Adrenal gland (tissue), 19 donors: ENCODE measurements at places on chromosomes 12 and 14. TPM values are rescaled to one million over a fixed set of nuclear protein-coding genes. Genes with fewer than 3 reads are reported as not detected.

Gene FZD10
- not detected for polyA plus RNA-seq

Gene RD3L
- not detected for polyA plus RNA-seq

Gene RNASE3
- 0.31 TPM for polyA plus RNA-seq

Gene PPP1R1A
- polyA plus RNA-seq, result 1.6 TPM

Gene GPHB5
- polyA plus RNA-seq, result not detected

Gene ATL1
- 2.7 TPM for polyA plus RNA-seq

Gene OVCH1
- 0.22 TPM for polyA plus RNA-seq

Gene TAS2R30
- polyA plus RNA-seq, result 0.07 TPM

Gene HOXC11
- not detected for polyA plus RNA-seq

Gene AMN1
- polyA plus RNA-seq, result 13.9 TPM

GRCh38 chr12:108505129-108505528 lies 9.9 kb upstream of the FICD start:
- no peak for DNase-seq

DNA sequence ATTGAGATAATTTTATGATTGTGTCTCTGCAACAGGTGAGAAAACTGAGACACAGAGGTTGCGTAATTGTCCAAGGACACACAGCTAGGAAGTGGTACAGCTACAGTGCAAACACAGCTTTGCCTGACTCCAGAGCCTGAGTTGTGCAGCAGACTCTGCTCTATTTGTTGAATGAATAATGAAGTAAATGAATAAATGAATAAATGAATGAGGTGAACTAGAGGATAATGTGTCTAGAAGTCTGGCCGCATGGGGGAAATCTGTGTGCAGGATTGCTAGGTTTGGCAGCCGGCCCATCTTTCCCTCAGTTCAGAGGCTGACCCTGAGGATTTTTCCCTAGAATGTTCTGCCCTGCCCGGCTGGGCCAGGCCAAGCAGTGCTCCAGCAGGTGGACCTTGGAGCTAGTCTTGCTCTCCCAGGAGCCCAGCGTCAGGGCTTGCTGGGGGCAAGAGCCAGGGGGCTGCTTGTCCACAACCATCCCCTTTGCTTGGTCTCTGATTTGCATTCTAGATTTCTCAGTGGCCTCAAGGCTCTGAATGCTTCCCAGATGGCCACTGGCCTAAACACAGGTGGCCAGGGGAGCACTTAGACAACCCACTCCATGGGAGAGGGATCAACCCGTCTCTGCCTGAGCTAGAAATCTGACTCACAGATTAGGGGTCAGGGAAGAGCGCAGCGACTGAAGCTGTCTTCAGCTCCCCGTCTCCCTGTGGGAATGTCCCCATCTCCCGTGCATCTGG lies 225.2 kb downstream of the C12orf75 start:
- DNase-seq, result peak; percentile 27

DNA sequence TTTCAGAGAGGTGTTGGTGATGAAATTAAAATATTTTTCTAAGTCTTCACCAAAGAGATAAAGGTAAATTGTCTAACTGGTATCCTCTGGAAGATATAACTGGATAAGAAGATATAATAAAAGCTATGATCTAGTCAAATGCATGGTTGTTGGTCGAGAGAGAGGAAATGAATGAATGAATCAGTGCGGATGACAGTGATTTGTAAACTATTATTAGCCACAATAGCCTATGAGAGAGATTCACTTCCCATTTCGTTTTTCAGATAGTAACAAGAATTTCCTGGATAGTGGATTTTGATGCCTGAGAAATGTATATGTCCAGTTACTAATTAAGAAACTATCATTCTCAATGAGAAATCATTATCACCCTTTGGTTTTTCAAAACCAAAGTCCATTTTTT lies 63.1 kb downstream of the HEATR5A start:
- DNase-seq, result no peak

DNA sequence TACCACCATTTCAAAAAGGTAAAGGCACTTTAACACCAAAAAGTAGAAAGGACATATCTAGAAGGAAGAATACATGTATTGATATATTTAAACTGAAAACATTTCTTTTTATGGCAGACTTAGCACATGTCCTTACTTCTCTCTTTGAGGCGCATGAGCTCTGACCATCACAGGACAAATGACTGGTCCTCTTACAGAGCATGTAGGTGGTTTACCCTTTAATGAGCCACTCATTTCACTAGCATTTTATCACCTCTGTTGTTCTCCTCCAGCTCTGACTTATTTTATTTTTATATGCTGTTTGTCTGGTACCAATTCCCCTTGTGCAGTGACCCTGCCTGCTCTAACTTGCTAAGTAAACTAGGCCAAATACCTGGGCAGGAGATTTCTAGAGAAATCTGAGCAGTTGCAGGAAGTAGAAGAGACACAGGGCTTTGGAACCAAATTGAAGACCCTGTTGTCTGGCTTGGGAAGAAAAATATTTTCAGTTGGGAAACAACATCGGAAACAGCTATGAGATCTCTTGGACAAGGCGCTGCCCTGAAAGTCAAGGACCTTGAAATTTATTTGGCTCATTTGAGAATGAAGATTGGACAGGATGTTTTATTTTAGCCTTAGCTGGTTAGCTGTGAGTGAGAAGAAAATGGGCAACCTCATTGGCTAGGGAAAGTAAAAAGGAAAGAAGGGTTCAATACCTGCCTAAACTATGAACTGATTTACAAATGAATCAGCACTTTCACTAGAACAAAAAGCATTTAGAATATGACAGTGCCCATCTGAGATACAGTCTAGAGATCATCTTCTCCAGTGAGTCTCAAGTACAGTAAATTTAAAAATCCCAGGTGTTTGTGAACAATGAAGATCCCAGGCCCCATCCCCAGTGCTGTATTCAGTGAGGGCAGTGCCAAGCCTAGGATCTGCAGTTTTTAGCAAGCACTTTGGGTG lies 374.4 kb downstream of the ZFP36L1 start:
- no peak for DNase-seq

DNA sequence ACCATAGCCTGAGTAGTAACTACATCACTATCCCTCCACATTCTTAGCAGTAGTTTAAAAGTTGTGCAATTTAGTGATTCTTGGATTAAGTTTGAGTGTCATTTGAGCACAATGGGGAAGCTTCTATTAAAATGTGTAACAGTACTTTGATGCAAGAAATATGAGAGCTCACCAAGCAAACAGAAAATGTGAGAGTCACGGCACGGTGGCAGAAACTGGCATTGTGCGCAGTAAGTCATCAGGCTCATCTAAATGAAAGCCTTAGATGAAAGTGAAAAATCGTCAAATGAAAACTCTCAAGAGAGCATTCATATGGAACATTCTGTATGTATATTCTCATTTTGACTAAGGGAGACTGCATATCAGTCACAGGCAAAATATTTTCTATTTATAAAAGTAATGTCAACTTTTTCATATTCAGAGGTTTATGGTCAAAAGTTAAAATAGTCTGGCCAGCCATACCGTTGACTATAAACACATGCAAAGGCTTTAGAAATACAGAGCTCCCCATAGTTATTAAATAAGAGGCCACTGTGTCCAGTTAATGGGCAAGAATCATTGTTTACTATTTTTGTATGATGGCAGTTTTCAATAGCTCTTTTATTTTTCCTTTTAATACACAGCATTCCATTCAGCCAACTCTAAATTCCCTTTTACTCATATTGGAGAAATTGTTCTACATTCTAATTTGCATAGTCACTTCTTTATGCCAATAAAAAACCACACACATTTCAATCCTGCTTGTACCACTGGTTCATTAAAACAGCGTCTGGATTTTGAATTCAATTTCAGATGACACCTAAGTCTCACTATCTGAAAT lies 167.9 kb downstream of the PRKD1 start:
- DNase-seq, result no peak

DNA sequence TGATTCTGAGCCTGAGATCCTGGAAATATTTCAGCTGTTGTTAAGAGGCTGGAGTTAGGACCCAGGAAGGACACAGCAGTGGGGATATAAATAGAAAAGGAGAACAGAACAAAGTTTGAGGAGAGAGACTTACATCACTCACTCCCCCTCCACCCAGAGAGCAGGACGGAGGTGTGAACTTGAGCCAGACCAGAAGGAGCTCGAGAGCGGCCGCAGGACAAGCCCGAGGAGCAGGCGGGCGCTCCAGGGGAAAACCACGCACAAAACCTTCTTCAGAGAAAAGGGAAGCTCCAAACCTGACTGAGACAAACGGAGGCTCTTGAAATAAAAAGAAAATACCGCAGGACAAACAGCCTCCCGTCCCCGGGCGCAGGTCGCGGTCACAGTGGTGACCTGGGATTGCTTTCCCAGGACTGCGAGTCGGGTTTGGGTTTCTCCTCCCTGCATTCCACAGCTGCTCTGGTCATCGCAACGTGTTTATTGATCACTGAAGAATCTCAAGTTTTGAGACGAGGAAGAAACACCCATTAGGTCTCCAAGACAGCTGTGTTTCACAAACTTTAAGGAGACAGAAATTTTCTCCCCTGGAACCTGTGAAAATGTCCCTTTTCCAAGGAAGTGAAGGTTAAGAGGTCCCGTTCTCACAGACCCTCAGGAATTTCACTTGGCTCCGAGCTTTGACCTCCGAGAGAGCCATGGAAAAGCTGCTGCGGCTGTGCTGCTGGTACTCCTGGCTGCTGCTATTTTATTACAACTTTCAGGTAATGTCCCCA lies at the start of gene ADGRD1:
Gene ADGRD1, plus strand, starts transcription at position 137 of the 773 bp plus-strand sequence. Its CDS starts 559 bp downstream, at position 696.
- no peak for DNase-seq

DNA sequence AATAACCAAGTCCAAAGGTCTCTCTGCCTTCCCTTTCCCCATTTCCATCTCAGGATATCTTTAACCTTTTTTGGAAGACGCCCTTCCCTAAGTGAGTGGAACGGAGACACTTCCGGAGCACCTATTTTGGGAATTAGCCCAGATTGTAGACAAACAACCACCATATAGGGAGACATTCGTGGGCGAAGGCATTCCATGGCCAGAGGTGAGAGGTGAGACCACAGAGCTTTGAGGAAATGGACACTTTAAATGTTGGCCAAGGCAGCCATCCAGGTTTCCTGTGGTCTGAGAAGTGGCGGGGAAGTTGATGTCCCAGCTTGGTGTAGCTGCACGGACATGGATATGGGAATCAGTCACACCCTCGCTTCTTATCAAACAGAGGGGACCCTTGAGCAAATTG lies 69.4 kb upstream of the BDKRB2 start:
- DNase-seq, result peak; percentile 15

- DNase-seq, result no peak
Measured at GRCh38 chr12:51424094-51424661, 453 bp upstream of the SLC4A8 start.

GRCh38 chr14:35632676-35633075 lies 98.7 kb downstream of the INSM2 start:
- DNase-seq, result no peak

DNA sequence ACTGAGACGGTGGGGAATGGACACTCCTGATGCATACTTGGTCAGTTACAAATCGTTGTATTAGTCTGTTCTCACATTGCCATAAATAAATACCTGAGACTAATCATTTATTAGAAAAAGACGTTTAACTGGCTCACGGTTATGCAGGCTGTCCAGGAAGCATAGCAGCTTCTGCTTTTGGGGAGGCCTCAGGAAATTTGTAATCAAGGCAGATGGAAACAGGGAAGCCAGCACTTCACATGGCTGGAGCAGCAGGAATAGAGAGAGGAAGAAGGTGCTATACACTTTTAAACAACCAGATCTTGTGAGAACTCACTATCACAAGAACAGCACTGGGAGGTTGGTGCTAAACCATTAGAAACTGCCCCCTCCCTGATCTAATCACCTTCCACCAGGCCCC lies 418.2 kb downstream of the FLRT2 start:
- no peak for DNase-seq

- DNase-seq, result no peak
Measured at GRCh38 chr12:52604859-52605258, 3.6 kb upstream of the KRT72 start.

GRCh38 chr12:118404876-118405521 lies 28.6 kb downstream of the SUDS3 start:
- DNase-seq, result peak; percentile 82

DNA sequence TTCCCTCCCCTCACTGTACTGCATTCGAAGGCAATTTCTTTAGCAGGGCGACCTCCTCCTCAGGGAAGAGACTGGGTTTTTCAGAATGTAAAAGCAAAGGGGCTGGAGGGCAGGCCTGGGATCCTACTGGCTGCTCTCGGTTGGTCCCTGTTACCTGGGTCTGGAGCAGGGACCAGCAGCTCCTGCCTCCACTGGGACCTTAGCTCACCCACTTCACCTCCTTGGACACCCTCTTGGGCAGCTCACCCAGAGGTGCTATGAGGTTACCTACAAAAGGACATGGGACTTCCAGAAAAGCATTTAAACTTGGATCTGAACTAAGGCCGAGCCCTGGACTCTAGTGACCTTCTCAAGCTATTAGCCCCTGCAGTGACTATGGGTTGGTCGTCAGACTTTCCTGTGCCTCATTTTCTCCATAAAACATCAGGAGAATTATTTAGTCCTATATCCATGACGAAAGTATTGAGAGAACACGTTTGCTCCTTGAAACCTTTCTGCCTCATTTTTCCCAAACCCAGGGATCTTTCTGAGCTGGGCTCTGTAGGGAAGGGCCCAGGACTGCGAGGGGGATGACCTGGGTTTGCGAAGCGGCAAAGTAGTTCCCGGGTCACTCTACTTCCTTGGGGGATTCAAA lies 65.0 kb downstream of the FBXL14 start:
- no peak for DNase-seq
